Fibroblast of the aortic adventitia (primary cell): ENCODE measurements at places on chromosomes 3 and 15. TPM values are rescaled to one million over a fixed set of nuclear protein-coding genes. Genes with fewer than 3 reads are reported as not detected.

The FANCD2OS gene
- not detected in 2 replicates for total RNA-seq

The KLHL40 gene
- not detected in 2 replicates for total RNA-seq

The ALCAM gene
- 91.2 and 203 TPM in 2 replicates for total RNA-seq

The PLEKHO2 gene
- total RNA-seq: 16.0 and 21.8 TPM in 2 replicates

The IQCF5 gene
- not detected in 2 replicates for total RNA-seq
